ENCODE measurements at places on chromosomes 6 and 20.

GRCh38 chr6:18495236-18495635 is 108.1 kb downstream of the RNF144B start:
- no peak for DNase-seq

- DNase-seq, result no peak
These were observed 301.9 kb upstream of the TBX18 start for GRCh38 chr6:85066266-85066665.

- DNase-seq, result peak; percentile 65
These were observed 28.1 kb downstream of the TOX2 start for GRCh38 chr20:43942667-43943285.

- no peak for DNase-seq
These were observed 105.2 kb upstream of the CARMIL1 start for GRCh38 chr6:25173951-25174474.

DNA sequence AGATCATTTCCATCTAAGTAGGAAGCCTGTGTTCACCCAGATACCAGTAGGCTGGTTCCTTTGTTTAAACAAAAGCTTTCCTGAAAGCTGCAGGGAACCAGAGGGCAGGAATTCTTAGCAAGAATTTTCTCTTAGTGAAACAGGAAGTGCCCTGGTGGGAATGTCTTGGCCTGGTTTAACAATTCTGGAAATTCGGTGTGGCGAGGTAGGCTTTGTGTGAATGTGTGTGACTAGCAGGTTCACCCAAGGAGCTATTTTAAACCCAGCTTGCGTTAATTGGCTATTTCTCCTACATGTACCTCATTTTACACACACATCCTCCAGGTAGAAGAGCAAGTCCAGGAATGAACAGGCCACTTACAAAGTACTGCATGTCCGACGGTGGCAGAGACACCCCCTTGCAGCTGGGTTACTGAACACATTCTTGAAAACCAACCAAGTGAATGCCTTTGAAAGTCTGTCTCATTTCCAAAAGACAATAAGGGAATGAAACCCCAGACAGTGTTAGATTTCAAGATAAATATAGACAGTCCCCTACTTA is 64.6 kb downstream of the GFOD1 start:
- DNase-seq, result no peak

- no peak for DNase-seq
These were observed 155.8 kb downstream of the PDE7B start for GRCh38 chr6:136007345-136007744.

GRCh38 chr6:21804941-21805610 is 211.5 kb downstream of the SOX4 start:
- no peak for DNase-seq
